ENCODE measurements at places on chromosomes 13 and 19.

GRCh38 chr13:83907196-83907989 is 25.1 kb upstream of the SLITRK1 start:
- DNase-seq = no peak

DNA sequence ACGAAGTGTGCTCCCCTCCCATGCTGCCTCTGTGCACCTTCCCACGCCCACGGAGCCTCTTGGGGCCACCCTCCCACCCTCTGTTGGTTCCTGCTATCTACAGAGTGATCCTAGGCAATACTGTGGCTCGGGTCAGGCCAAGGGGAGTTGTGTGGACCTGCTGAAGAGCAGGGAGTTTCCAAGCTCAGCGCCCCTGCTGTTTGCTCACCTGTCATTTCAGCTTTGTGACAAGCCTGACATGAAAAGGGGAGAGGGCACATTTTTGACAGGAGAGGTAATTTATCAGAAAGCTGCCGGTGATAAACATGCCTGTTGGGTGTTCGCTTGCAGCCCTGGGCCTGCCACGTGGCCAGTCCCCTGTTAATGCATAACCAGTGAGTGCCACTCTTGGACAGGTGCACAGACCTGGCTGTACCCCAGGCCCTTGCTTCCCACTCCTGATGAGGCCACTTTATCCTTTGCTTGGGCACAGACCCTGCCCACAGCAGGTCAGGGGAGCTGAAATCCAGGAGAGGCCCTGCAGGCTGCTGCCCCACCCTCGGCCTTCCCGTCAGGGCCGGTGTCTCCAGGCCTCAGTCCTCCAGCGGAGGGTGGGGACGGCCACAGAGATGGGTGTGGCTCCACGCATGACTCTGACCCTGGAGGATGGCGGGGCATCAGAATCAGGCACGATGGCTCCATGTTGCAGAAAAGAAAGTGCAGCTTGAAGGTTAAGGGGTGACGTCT is 201.5 kb upstream of the GPR12 start:
- DNase-seq = no peak

- no peak for DNase-seq
Measured at GRCh38 chr19:53780506-53780905, 43.6 kb downstream of the NLRP12 start.

GRCh38 chr19:38371081-38371480 is 3.3 kb upstream of the PSMD8 start:
- DNase-seq = no peak

- no peak for DNase-seq
Measured at GRCh38 chr19:2856457-2857050, 10.6 kb upstream of the ZNF556 start.

GRCh38 chr13:98992355-98992754 is 14.5 kb upstream of the DOCK9 start:
- no peak for DNase-seq

- no peak for DNase-seq
Measured at GRCh38 chr13:50352720-50353480, 337.7 kb downstream of the KCNRG start.

- DNase-seq = peak; percentile 97
Measured at GRCh38 chr19:2840794-2841791, at the start of gene ZNF555. Gene ZNF555 (plus strand): TSS chr19:2841475. CDS start chr19:2841573, 98 bp downstream.

DNA sequence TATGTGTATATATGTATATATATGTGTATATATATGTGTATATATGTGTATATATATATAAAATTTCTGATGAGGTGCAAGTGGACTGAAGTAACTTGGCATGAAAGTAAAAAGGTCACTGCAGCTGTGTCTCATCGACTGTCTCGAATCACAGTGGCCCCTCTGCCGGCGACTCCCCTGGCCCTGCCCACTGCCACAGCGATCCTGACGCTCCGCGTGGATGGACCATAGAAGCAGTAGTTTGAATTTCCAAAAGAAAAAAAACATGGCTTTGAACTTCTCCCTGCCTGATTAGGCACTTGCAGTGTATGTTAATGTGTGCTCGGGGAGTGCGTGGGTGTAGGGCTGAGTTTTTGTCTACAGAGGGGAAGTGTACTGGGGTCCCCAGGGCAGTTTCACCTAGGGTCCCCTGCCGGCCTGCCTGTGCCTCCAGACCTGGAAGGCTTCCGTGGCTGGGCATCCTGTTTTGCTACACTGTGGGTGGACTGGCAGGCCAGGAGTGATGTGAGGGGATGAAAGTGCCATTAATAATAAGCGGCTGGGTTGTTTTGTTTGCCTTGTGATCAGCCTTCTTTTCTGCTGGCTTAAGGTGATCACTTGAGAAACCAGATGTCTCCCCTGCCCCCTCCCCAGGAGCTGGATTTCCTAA is 10.8 kb downstream of the ZIC5 start:
- no peak for DNase-seq

DNA sequence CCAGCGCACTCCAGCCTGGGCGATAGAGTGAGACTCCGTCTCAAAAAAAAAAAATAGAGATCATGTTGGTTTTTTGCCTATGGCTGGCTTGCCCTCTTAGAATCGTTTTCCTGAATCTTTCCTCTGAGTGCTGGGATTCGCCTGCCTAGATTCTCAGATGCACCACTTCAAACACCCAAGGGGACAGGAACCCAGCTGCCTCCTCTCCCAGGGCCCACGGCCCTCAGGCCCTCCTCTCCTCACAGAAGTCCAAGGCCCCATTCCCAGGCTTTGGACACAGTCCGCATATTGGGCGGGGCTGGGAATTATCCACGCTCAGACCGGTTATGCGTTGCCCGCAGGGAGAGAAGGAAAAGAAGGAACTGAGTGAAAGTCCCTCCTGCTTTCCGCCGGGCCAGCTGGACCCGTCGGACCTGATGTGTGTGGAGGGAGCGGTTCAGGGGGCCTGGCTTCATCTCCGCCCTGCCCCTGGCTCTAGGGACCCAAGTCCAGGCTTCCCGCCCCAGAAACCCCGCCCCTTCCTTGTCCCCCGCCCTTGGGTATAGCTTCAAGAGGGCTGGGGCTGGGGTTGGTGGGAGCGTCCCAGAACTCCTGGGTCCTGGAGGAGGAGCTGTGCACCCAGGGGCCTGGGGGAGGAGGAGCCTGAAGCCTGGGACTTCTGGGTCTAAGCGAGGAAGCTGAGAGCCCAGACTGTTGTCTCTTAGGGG is 5.8 kb downstream of the PPFIA3 start:
- DNase-seq = no peak

- DNase-seq = no peak
Measured at GRCh38 chr19:1169921-1170885, 3.9 kb downstream of the SBNO2 start.

DNA sequence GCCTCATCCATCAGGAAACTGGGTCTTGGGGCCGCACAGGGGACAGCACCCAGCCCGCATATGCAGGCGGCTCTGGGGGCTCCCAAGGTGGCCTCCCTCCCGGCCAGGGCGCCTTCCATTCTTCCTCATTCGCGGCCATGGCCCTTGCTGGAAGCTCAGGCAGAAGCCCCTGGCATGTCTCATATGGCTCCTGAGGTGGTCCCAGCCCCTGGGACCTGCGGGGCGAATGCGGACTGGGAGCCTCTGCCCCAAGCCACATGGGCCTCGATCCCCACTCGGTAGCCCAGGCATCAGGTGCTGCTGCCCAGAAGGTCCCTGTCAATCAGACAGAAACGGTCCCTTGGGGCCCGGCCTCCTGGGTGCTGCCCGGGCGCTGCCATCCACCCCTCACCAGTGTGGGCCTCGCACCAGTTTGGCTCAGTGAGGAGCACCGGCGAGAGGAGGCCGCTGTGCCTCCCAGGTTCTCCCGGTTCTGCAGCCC is 301.6 kb downstream of the TEX29 start:
- DNase-seq = no peak

DNA sequence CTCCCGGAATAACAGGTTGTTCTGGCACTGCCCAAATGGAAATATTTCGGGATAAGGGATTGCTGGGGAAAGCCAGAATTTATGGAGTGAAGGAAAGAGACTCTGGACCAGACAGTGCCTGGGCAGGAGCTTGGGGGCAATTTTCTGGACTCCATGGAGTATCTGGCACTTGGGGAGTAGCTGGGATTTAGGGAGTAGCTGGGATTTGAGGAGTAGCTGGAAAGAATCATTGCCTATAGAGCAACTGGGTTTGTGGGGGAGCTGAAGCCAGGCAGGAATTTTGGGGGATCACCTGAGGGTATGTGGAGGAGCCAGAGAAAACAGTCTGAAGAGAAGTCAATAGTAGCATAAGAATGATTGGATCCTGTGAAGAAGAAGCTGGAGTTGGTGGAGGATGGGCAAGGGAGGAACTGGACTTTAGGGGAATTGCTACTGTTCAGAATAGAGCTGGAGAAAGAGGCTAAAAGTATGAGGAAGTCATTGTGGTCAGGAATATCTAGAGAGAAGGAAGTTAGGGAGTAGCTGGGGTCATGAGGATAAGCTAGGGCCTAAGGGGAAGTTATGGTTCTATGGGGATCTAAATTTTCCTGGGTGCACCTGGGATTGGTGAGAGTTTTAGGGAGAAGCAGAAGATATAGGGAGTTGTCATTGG is 14.8 kb downstream of the FSD1 start:
- no peak for DNase-seq

GRCh38 chr13:93004919-93005318 is 221.7 kb upstream of the GPC6 start:
- DNase-seq = no peak

DNA sequence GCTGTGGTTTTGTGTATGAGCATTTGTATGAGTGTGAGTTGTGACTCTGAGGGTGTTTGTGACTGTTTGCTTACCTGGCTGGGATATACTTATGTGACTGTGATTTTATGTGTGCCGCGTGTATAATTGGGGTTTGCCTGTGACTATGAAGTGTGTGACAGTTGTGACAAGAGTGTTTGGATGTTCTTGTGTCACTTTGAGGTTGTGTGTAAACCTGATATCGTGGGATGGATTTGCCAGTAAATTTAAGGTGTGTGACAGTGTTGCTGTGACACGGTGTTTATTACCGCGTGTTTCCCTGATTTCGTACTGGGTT is 442 bp downstream of the ZNF420 start:
- no peak for DNase-seq

DNA sequence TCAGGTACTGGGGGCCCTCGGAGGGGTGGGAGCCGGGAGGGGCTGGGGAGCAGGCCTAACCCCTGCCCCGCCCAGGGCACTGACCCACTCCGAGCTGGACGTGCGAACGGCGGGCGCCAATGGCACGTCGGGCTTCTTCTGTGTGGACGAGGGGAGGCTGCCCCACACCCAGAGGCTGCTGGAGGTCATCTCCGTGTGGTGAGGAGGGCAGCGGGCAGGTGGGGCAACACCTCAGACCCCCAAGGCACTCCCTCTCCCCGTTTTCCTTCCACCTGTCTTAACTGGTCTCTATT is 18.2 kb downstream of the HPN start:
- no peak for DNase-seq

GRCh38 chr13:49064476-49064875 is 88.8 kb downstream of the FNDC3A start:
- no peak for DNase-seq

- no peak for DNase-seq
Measured at GRCh38 chr13:65540175-65540574, 1690.0 kb downstream of the PCDH9 start.

DNA sequence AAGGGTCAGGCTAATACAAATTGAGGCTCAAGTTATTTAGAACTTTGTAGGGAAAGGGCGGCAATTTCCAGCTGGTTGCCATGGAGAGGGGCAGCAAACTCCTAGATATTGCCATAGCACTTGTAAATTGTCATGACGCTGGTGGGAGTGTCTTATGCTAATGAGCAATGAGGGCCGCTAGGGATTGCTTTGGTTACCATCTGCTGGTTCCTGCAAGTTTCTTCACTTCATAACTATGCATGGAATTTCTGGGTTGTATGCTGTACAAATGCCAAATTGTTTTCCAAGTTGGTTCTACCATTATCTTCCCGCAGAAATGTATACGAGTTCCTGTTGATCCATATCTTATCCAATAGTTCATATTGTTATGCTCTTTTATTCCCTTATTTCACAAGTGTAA is 1339.4 kb downstream of the EFNB2 start:
- DNase-seq = no peak

DNA sequence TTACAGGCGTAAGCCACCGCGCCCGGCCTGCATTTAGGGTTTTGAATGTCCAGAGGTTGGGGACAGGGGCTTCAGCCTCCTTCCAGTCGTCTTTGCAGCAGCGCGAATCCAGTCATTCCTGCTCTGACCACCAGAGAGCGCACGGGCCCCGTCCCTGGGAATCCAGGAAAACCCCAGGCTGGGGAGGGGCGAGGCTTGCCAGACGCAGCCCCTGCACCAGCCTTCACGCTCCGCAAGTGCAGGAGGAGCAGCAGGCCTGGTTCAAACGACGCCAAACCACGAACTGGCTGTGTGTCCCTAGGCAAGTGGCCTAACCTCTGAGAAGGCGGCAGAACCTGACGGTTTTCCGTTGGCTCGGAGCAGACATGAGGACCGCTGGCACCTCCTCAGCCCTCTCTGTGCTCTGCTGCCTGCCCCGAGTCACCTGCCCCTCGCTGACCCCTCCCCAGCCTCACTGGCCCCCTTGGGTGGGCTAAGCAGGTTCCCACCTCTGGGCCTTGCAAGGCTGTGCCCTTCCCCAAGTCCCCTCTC is 2.0 kb upstream of the RNF126 start:
- peak; percentile 79 for DNase-seq

DNA sequence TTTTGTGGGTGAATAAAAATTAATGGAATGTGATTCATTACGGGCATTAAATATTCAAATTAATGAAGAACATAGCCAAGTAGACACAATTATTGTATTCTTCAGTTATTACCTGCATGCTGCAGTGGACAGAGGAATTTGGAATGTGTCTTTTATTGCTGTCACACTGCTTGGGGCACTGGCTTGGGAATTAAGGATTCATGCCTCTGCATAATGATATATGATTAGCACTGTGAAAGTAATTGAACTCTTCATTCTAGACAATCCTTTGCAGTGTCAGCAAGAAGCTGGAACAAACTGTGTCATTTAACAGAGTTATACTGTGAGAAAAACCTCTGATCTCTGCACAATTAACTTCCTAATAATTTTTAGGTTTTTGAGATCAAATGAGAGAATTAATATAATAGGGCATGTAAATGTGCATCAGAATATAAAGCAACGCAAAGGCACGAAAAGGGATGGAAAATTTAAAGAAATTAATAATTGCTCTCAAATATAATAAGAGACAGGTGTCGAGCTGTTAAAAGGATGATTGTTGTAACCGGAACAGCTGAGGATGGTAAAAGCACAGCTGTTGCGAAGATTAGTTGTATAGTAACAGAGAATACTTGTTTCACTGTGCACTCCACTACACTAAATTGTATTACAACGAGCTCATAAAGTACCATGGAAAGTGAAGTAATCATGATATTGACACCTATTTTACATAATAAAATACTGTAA is 235.1 kb upstream of the MIR17HG start:
- no peak for DNase-seq

GRCh38 chr13:24284889-24285565 is 24.4 kb upstream of the C1QTNF9 start:
- no peak for DNase-seq

GRCh38 chr19:18507021-18507726 is 14.7 kb downstream of the ELL start:
- DNase-seq = peak; percentile 69

DNA sequence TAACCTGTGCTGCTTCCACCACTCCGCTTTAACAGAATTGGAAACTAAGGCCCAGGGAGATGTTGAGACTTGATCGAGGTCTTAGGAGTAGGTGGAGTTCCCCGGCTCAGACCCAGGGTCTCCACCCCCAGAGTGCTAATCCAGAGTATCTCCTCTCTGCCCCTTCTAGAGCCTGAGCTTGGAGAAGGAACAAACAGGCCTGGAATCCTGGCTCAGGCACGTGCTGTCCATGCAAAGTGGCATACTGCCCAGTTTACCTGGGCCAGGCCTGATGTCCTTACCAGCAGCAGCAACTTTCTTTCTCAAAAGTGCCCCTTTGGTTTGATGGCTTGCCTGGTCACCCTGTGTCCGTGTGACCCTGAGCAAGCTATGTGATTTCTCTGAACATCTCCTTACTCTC is 3.7 kb downstream of the SYNGR4 start:
- no peak for DNase-seq
